Amniotic epithelial cell (primary cell): ENCODE measurements at places on chromosomes 4 and X.

GRCh38 chrX:27380163-27380845 is 82.8 kb downstream of the PPP4R3C start:
- DNase-seq: no peak

DNA sequence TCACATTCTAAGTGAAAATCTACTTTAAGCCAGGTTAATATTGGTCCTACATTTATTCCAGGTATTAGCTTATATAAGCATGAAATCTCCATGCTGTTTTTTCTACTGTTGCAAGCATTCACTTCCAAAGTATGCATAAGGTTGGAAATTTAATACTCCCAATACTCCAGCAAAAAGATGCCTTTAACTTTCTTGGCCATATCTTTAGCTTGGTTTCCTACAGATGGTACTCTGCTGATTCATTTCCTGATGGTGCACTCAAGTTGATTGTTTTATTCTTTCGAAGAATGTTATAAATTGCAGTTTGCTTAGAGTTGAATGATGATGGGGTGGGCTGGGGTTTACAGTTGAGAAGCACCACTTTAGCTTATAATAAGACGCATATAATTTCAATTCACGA is 330.2 kb downstream of the PTTG2 start:
- no peak for DNase-seq

DNA sequence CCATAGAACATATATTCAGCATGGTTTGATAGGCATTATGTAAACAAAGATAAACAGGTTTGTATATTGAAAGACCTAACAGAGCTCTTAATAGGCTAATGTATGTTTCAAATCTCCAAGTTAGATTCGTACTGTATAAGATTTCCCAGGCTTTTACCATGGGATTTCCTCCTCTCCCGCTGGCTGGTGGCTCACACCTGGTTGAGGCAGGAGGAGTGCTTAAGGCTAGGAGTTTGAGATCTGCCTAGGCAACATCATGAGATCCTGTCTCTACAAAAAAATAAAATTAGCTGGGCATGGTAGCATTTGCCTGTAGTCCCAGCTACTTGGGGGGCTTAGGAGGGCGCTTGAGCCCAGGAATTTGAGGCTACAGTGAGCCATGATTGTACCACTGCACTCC is 5.4 kb downstream of the CPE start:
- DNase-seq: no peak

DNA sequence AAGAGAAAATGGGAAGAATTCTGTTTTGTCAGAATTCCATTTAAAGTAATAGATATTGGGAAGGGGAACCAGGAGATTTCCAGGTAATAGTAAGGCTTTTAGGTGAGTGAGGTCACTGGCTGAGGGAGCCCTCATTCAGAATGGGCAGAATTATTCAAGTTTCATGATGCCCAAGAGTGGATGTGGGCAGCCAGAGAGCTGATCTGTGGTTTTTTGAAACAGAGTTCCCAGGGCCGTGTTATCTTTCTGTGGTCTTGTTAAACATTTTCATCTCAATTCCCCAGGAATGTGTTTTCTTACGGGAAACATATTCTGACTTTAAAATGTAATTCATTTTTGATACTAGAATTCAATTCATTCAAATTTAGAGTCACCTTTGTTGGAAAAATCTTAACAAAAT is 182.0 kb upstream of the AADAT start:
- DNase-seq: peak; percentile 87

GRCh38 chr4:7515390-7515902 is 80.7 kb upstream of the PSAPL1 start:
- peak; percentile 6 for DNase-seq

GRCh38 chr4:93776386-93777080 is 52.0 kb upstream of the ATOH1 start:
- peak; percentile 37 for DNase-seq

GRCh38 chr4:6710282-6710681 is 617 bp upstream of the MRFAP1L1 start:
- no peak for DNase-seq

- no peak for DNase-seq
Measured at GRCh38 chr4:10333942-10334341, 123.3 kb downstream of the ZNF518B start.

GRCh38 chr4:150280081-150280895 is 202.0 kb downstream of the DCLK2 start:
- peak; percentile 94 for DNase-seq
